ENCODE measurements at places on chromosomes 5 and 9. TPM values are rescaled to one million over a fixed set of nuclear protein-coding genes. Genes with fewer than 3 reads are reported as not detected.

DNA sequence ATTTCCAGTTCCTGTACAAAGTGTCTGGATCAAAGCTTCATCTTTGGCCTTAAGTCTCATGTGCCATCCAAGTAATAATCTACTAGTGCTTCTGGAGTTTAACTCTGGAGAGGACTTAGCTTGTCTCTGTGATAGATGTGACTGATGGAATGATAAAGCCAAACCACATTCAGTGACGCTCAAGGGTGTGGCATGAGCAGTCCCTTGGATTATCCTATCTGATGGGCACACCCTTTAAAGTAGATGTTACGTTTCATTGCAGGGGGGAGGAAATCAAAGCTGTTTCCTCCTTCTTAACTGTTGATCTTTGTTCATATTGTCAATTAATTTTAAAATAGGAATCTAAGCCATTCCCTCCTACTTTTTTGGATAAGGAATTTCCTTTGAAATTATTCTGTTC, 8.5 kb upstream of the EGFLAM start:
- H3K4me3 ChIP-seq: no peak overlapping the region
- no peak overlapping the region for H3K27ac ChIP-seq
- H3K27me3 ChIP-seq: peaks cover 20% of the 10 kb centered on the region
- no peak for DNase-seq

DNA sequence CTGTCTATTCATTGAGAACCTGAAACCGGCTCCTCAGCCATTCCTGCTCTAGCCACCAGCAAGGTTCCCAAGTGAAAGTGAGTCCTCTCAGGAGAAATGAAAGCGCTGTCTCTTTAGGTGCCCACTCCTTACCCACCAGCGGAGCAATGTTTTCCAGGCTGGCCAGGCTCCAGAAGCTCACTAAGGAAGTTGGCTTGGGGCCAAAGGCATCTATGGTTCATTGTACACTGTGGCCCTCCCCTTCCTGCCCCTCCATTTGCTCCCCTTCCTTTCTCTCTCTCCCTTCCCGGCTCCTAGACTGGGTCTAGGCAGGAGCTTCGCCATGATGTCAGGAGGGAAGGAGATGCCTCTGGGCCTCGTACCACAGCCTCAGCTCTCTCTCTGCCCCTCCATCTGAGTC, 1.1 kb upstream of the GABRP start:
- H3K27me3 ChIP-seq: no peaks in the 10 kb centered on the region
- no peak overlapping the region for H3K27ac ChIP-seq
- no peak for DNase-seq
- H3K36me3 ChIP-seq: no peaks in the 10 kb centered on the region
- H3K4me3 ChIP-seq: no peak overlapping the region

DNA sequence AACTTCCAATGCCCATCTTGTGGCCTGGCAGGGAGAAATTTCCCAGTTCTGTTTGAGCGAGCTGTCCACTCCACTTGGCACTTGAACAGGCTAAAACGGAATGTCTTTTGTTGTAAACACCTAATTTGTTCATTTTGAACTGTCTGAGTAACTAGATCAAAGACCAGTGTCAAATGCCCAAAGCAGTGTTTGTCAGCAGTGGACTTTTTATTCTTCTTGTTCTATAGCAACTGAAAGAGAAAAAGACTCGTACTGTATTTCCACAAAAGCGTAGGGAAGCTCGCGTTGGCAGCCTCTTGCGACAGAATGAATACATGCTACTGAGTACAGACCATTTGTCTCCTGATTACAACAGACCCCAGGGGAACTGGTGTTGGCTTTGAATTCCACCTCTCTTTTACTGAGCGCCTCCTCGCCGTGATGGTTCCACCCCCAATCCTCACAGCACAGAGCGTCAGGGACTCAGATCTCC, 601.8 kb upstream of the ZNF608 start:
- H3K36me3 ChIP-seq: no peaks in the 10 kb centered on the region
- no peak overlapping the region for H3K27ac ChIP-seq
- no peaks in the 10 kb centered on the region for H3K27me3 ChIP-seq
- no peak for DNase-seq

- H3K27me3 ChIP-seq: no peaks in the 10 kb centered on the region
- H3K4me1 ChIP-seq: peaks cover 4% of the 10 kb centered on the region
- H3K27ac ChIP-seq: no peak overlapping the region
- DNase-seq: no peak
- H3K36me3 ChIP-seq: peaks cover under 1% of the 10 kb centered on the region
These were observed 120.7 kb upstream of the SPATA31C2 start for GRCh38 chr9:88259001-88259400.

- H3K4me1 ChIP-seq: no peaks in the 10 kb centered on the region
- H3K27ac ChIP-seq: no peak overlapping the region
- no peak for DNase-seq
- H3K27me3 ChIP-seq: no peaks in the 10 kb centered on the region
- no peak overlapping the region for H3K4me3 ChIP-seq
These were observed 78.5 kb downstream of the AP3B1 start for GRCh38 chr5:78215972-78216371.

The ANKRD34B gene
- not detected for polyA plus RNA-seq
